BE2C (cell line): ENCODE measurements at places on chromosomes 16 and 17.

DNA sequence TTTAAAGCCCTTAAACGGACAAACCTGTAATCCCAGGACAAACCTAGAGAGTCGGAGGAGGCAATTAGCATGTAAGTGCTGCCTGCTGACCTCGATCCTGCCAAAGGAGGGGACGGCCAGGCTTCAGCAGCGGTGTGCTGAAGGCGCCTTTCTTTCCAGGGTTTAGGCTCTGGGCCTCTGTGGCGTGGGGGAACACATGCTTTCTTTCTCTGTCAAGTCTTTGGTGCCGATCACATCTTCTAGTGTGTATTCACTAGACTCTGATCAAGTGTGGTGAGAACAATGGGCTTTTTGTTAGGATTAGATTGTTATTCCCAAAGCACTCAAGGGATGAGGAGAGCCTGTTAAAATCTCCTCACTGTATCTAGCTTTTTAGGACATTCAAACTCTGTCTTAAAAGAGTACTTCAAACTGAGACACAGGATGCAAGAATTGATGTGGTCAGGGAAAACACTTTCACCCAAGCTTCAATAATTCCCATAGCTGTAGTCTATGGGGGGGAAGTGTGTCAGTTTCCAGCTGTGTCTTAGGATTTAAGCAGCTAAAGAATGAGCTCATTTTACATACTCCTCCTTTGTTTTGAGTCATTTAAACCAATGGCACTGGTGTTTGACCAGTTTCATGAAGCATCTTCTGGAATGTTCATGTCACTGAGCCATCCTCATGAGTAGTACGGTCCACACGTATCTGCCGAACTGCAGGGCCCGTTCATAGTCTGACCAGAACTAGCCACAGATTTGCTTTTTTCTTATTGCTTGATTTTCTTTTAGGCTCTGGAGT lies 51.2 kb downstream of the RPA1 start:
- no peak for DNase-seq

GRCh38 chr17:47694581-47695428 lies 844 bp downstream of the TBKBP1 start:
- no peak for DNase-seq

GRCh38 chr17:17906418-17907215 lies 65.6 kb downstream of the TOM1L2 start:
- DNase-seq = no peak

DNA sequence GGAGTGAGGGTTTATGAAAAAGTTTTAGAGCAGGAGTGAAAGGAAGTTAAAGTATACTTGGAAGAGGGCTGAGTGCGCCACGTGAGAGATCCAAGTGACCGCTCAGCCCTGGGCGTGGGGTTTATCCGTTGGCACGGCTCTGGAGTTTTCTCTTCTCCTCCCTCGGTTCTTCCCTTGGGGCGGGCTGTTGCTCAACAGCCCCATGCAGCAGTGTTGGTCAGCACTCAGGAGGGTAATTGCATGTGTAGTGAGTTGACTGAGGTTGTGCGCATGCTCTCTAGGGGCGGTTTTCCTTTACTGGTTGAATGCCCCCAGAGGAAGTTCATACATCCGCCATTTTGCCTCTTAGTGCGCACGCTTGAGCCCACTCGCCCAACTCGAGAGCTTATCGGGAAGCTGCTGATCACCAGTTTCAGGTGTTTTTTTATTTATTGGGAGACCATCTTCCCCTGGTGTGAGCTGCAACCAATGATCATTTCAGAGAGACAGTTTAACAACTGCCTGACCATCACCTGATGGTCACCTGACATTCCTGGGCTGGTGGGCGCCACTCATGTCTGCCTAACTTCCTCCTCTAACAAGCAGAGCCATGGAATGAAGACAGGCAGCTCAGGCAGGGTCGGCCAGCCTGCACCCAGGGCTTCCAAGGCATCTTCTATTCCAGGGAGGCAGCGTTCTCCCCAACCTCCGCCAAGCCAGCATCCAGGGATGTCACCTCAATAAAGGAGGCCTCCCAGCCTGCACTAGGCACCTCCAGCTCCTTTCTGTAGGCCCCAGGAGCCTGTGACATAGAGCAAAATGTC lies 41.3 kb upstream of the DNAH17 start:
- no peak for DNase-seq

DNA sequence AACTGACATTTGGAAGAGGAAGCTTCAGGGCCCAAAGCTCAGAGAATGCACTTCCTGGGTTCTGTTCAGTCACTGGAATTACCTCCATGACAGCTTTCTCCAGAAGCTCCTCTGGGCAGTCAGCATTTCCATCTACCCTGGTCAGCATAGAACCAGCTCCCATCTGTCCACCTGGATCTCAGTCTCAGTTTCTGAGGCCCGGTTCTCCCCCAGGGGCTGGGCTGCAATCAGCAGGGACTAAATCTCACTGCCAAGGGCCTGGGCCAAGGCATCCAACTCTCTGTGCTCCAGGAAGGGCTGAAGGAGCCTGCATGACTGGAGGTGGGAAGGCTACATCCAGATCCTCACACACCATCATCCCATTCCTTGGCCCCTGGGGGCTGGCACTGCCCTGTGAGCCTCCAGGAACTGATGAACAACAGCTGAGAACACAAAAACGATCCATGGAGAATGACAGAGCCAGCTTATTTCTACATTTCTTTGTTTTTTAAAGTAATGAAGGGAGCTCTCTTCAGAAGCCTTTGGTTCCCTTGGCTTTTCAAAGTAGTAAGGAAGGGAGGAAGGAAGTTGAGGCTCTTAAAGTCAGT lies 66.3 kb upstream of the MRTFB start:
- no peak for DNase-seq

DNA sequence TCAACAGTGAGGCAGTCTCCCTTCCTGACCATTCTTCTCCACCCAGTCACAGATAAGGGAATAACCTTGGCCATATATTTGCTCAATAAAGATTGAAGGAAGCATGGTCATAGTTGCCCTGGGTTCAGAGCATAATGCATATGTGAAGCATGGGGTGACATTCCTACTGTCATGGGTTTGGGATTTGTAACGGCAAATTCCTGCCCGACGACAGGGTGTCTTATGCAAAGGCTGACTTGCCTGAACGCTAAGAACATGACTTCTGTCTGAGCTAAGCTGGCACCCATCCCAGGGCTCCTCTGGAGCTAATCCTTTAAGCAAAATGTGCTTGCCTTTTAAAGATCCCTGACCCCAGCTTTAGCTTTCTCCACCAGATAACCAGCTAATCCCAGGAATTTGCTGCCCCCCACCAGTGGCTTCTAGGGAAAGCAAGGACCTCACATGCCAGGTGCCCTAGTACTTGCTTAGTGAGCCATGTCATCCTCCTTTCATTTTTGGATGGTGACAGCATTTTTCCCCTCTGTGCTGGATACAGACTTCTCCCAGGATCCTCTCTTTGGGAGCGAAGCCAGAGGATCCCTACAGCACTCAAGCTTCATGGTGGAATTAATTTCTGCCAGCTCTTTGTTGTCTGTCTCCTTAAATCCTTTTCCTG lies 11.7 kb downstream of the SLC7A6OS start:
- DNase-seq = no peak

GRCh38 chr17:4422864-4423263 lies 10.9 kb upstream of the SPNS3 start:
- DNase-seq = no peak

GRCh38 chr17:35132816-35133550 lies 9.1 kb downstream of the NLE1 start:
- DNase-seq = no peak

DNA sequence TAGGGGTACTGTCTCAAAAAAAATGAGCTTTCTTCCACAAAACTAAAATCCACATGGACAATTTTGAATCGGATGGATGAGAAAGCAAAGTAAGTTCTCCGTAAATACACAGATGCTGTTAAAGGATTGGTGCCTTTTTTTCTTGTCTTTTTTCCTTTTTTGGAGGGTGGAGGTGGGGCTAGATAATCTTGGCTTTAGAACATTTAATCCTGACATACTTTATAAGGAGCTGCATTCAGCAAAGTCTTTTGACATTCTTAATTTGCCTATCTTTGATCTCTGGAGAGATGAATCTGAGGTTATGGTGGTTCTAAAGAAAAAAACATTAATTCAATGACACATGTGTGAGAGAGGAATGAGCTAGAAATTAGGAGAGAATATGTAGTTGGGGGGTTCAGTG lies 312.3 kb upstream of the KCNJ16 start:
- DNase-seq = no peak

DNA sequence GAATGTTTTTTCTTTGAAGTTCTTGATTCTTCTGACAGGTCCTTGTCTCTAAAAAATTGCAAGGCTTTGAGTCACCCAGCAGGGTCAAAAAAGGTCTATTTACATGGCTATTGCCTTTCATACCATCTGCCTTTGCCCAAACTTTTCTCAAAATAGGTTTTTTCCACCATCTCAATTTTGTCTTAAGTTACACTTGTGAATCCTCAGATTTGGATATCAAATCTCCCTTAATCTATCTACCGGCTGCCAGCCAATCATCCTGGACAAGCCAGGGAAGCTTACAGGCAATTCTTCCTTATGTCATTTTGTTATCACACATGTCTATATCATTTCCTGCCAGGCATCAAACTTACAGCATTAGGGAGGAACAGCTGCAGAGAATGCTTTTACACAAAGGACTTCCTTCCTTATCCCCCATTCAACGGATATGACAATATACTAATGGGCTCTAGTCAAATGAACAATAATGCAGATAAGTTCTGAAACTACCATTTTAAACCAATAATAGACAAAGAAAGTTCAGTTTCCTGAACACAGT lies 104.1 kb upstream of the CORO6 start:
- DNase-seq = peak; percentile 41

DNA sequence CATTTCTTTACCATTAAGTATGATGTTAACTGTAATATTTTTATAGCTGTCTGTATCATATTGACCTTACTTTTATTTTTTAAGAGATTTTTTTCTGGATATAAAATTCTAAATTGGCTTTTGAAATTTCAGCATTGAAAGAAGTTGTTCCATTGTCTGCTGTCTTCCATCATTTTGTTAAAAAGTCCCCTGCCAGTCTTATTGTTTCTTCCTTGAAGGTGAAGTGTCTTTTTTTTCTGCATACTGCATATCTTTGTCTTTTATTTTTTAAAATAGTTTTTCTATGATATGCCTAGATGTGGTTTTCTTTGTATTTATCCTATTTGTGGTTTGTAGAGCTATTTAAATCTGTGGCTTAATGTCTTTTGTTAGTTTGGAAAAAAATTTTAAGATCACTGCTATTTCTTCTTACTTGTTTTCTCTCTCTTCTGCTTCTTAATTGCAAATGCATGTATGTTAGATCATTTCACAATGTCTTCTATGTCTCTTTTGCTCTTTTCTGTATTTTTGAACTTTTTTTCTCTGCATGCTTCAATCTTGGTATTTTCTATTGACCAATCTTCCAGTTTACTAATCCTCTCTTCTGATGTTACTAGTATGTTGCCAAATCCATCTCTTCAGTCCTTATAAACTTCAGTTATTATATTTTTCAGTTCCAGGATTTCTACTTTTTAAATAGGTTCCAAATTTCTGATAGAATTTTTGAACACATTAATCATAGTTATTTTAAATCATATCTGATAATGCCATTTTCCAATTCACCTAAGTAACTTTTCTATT lies 20.2 kb downstream of the IL21R start:
- DNase-seq = no peak

- no peak for DNase-seq
Measured at GRCh38 chr16:66952430-66953110, 8.5 kb upstream of the CES3 start.

DNA sequence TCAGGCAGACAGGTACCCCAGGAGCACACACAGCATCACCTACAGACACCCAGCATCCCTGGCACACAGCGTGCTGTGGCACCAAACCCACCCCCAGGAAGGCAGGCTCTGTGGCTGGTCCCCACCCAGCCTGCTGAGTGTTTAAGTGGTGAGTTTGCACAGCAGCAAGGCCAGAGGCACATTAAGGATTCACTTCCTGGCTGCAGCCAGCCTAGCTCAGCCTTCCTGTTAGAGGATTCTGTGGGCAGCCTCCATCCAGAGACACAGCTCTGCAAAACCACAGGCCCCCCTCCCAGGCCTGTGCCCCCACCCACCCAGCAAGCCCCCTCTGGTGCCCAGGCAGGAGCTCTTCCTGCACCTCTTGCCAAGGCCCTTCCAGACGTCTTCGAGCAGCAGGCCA lies 36.1 kb upstream of the PHB1 start:
- DNase-seq = no peak

GRCh38 chr16:4617880-4618279 lies 3.2 kb upstream of the UBALD1 start:
- no peak for DNase-seq

DNA sequence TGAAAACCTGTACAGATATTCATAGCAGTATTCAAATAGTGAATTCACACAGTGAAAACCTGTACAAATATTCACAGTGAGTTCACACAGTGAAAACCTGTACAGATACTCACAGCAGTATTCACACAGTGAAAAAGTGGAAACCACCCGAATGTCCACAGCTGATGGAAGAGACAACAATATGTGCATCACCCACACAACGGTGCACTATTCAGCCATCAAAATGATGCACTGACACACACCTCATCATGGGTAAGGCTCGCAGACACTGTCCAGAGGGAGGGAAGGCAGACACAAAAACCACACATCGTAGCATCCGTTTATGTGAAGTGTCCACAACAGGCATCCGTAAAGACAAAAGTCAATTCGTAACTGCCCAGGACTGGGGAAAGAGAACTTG lies 100.9 kb downstream of the VPS53 start:
- DNase-seq = no peak

- no peak for DNase-seq
Measured at GRCh38 chr16:50526249-50526648, 21.9 kb upstream of the NKD1 start.

GRCh38 chr16:53904533-53904932 lies 200.6 kb downstream of the FTO start:
- DNase-seq = no peak

GRCh38 chr16:79982361-79982760 lies 381.8 kb upstream of the MAF start:
- DNase-seq = no peak

GRCh38 chr17:41061964-41062363 lies 2.0 kb upstream of the KRTAP2-3 start:
- DNase-seq = no peak

- no peak for DNase-seq
Measured at GRCh38 chr16:57609541-57610401, 18.7 kb upstream of the ADGRG1 start.
